ENCODE measurements at places on chromosomes 1 and 21.

DNA sequence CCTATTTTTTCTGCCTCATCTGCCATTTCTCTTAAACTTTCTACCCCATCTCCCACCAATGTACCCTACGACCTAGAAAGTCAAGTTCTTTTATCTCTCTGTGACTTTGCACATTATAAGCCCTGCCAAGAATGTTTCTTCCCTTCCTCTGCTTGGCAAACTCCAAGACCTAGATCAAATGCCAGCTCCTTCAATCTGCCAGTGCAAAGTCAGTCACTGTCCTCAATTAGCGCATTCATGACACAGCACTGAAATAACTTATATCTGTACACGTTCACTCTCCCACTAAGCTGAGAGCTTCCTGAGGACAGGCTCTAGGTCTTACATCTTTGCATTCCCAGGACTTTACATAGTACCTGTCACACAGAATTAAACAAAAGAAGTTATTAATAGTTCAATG, 21.4 kb upstream of the LSM10 start:
- DNase-seq = no peak

DNA sequence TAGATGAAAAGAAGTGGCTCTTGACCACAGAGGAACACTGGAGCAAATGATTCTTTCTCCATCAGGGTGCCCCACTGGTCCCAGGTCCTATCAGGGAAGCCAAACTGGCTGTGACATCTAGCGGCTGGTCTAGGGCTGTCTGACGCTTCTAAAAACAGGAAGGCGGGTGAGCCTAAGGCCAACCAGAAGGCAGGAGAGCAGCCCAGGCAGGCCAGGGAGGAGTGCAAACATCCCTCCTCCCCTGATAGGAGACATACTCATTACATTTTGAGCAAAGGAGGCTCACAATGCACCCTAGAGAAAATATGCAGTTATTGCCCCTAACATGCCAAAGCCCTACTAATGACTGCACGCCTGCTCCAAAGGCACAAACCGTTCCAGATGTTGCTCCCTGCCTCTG, 10.4 kb upstream of the FOXE3 start:
- DNase-seq = no peak

GRCh38 chr1:147723691-147724323, 36.6 kb downstream of the GJA5 start:
- DNase-seq = no peak

DNA sequence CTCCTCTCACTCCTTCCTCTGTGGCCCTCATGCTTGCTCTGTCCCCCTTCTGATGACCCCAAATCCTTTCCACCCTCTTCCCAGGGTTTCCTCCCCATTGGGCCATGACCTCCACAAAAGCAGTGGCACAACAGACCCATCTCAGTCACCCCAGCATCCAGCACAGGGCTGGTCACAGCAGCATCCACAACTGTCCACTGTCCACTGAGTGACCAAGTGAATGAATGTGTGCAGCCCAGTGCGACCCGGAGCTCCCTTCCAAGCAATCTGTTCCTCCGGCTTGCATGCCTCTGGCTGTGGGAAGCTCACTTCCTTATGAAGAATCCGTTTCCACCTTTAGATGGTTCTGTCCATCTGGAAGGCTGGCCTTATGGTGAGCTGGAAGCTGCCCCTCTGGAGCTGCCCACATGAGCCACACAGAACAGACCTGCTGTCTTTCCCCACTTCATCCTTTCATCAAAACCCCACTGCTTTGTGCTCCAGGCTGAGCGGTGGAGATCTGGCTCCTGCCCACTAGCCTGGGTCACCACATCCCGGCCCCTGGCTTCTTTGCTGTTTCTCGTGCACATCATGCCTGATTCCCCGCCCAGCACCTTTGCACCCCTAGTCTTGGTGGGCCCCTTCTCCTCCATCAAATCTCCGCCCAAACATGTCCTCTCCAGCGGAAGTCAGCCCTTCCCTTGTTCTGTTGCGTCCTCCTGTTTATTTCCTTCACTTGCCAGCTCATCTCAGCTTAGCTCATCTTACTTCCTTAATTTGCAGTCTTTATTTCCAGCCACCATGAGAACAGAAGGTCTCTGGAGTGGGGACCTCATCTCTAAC, 56.4 kb downstream of the EDN2 start:
- DNase-seq = no peak

DNA sequence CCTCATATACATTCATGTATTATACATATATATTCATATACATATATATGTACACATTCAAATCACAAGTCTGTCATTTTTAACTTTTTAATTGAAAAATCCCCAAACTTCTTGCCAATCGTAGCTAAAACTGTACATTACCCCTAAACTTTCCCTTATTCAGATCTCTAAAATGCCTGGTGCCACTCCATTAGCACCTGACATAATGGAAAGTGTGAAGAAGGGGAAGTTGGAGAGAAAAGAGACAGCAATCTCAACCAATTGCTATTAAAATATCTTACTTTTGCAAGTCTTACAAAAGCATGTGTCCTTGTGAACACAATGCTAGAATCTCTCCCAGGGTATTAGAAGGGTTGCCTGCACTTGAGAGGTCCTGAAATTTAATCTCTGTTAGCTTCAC, 22.7 kb upstream of the PRKACB start:
- DNase-seq = no peak

DNA sequence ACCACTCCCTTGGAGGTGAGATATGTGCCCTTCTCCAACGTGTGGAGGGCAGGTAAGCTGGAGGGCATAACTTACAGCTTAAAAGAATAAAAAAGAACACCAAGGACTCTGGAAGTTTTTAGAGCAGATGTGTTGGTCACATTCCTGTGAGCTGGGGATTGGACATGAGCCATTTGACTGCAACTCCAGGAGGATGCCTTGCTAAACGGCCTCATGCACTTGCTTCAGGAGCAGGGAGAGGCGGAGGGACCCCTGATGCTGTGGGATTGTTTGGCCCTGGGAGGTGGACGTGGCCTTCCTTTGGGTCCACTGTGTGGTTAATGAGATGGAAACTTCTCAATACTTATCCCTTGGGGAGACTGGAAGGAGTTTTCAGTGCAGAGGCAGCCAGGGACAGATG, 185.6 kb downstream of the RHOU start:
- no peak for DNase-seq

GRCh38 chr1:65762081-65762862, 30.4 kb upstream of the PDE4B start:
- no peak for DNase-seq

DNA sequence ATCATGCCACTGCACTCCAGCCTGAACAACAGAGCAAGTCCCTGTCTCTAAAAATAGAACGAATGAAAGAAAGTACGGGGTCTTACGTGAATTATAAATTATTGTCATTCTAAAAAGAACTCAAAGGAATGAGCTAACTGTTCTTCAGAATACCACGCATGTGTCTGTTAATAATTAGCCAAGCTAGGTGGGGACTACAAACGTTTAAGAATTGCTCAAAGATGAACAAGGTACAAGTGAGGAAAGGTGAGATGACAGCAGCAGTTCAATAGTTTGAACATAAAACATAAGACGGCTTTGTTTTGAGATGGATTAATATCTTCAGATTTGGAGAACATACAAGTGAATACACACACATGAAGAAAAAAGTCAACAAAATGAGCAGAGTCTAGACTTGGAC, 79.6 kb downstream of the UBR4 start:
- no peak for DNase-seq

- DNase-seq = no peak
Measured at GRCh38 chr1:184637664-184638240, 116.9 kb downstream of the EDEM3 start.

- DNase-seq = no peak
Measured at GRCh38 chr1:26516987-26517765, 12.4 kb upstream of the RPS6KA1 start.

DNA sequence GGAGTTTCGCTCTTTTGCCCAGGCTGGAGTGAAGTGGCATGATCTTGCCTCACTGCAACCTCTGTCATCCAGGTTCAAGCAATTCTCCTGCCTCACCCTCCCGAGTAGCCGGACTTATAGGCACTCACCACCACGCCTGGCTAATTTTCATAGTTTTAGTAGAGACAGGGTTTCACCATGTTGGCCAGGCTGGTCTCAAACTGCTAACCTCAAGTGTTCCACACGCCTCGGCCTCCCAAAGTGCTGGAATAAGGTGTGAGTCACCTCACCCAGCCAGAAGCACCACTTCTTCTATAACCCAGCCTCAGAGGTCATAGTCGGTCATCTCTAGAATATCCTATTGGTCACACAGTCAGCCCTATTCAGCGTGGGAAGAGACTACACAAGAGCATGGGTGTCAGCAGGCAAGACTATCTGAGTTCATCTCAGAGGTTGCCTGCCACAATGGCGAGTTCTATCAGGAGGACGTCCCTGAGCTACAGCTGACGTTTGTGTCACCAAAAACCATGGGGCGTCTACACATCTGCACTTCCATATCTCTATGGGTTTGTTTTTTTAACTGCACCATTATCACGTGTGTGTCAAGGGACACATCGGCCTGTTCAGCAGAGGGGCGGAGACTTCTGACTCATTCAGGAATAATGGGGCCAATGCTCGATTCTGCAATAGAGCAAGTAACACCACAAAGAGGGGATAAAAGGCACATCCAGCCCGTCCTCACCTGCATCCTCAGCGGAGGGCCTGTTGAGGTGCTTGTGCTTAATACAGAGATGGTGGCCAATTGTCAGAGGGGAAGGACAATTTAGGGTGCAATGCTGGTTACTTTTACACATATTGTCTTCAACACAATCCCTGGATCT, 256.3 kb upstream of the IRF2BP2 start:
- DNase-seq = no peak

- no peak for DNase-seq
Measured at GRCh38 chr1:242524571-242525359, at the start of gene PLD5. Gene PLD5, minus strand, starts transcription at chr1:242524697.

DNA sequence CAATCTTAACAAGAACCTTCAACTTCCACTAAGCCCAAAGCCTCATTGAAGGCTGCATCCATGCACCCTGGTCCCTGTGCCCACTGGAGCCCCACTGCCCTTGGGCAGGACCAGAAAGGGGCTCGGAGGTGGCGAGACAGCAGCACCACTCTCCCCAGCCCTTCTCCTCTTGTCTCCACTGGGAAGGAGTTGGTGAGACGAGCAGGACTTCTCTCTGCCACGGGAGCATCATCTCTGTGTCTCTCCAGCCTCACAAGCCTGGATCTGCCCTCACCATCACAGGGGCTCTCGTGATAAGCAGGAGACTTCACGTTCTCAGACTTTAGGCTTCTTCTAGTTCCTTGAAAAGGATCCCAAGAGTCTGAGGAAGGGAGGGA, 7.2 kb upstream of the ETV3L start:
- no peak for DNase-seq

Data from activated CD4-positive, CD25-positive, alpha-beta regulatory T cell treated with anti-CD3 and anti-CD28 coated beads, Interleukin-2, amount 50 U/mL, for 16 hours (primary cell).